ENCODE measurements at places on chromosomes 5 and 9.

GRCh38 chr9:20619487-20620200, 2.7 kb downstream of the MLLT3 start:
- no peak for DNase-seq

DNA sequence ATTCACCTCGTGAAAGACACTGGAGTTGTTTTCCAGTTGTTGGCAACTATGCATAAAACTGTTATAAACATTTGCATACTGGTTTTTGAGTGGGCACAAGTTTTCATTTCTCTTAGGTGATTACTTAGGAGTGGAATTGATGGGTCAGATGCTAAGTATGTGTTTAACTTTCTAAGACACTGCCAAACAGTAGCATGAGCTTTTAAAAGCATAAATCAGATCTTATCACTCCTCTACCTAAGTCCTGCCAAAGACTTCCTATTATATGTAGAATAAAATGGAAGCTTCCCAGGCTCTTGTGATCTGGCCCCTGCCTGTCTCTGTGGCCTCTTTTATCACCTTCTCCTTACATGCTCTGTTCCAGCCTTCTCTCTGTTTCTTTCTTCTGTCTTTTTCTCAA, 72.6 kb downstream of the SH3RF2 start:
- DNase-seq = no peak

- DNase-seq = no peak
Measured at GRCh38 chr9:26813247-26813646, 79.4 kb downstream of the CAAP1 start.

- no peak for DNase-seq
Measured at GRCh38 chr9:94821098-94821887, 94.8 kb downstream of the AOPEP start.

DNA sequence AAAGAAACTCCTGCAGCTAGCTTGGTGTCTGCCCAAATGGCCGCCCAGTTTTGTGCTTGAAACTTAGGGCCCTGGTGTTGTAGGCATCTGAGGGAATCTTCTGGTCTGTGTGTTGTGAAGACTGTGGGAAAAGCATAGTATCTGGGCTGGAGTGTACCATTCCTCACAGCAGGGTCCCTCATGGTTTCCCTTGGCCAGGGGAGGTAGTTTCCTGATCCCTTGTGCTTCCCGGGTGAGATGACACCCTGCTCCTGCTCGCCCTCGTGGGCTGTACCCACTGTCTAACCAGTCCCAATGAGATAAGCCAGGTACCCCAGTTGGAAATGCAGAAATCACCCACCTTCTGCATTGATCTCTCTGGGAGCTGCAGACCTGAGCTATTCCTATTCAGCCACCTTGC, 182.8 kb downstream of the GDNF start:
- DNase-seq = no peak

- no peak for DNase-seq
Measured at GRCh38 chr9:110066929-110067716, 140.8 kb downstream of the C9orf152 start.

- no peak for DNase-seq
Measured at GRCh38 chr5:149824846-149825245, 94.7 kb downstream of the PPARGC1B start.

- no peak for DNase-seq
Measured at GRCh38 chr9:89780959-89781358, 176.1 kb downstream of the GADD45G start.
